ENCODE measurements at places on chromosomes 2 and 18. TPM values are rescaled to one million over a fixed set of nuclear protein-coding genes. Genes with fewer than 3 reads are reported as not detected.

Gene SH2D6
- 0.52 TPM for total RNA-seq

Gene IKZF2
- 8.3 TPM for total RNA-seq

Gene MDH1B
- 0.09 TPM for total RNA-seq

Gene SERPINB4
- total RNA-seq, result not detected

Gene INHBB
- total RNA-seq, result 0.09 TPM

Gene PSMA8
- total RNA-seq, result 1.7 TPM
